ENCODE measurements at places on chromosomes 4 and X.

DNA sequence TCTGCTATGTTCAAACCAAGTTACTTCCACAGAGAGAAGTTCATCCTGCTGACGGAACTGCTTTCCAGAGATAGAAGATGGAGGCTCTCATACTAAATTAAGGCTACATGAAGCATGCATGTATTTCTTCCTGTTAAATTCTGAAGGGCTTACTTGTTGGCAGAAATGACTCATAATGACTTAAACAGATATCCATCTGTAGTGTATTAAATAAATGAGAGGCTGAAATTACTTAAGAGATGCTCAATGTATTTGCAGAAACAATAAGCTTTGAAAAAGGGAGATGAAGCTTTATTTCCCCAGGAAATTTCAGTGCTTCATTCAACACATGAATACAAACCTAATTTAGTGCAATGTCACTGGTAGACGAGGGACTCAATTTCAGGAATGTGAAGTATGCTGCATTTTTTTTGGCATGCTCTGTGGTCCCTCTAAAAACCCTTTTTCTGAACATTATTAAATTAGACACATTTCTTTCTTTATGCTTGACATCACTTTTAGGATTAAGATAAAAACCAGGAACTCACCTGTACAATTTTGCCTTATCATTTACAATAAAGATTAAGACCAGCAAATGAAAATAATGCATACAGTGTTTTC is 759.1 kb upstream of the POU3F4 start:
- no peak for DNase-seq

GRCh38 chr4:122689972-122690371 is 42.5 kb upstream of the BBS12 start:
- no peak for DNase-seq

GRCh38 chr4:174193438-174194374 is 89.8 kb downstream of the FBXO8 start:
- no peak for DNase-seq

GRCh38 chr4:72314869-72315268 is 254.2 kb downstream of the ADAMTS3 start:
- DNase-seq = no peak

DNA sequence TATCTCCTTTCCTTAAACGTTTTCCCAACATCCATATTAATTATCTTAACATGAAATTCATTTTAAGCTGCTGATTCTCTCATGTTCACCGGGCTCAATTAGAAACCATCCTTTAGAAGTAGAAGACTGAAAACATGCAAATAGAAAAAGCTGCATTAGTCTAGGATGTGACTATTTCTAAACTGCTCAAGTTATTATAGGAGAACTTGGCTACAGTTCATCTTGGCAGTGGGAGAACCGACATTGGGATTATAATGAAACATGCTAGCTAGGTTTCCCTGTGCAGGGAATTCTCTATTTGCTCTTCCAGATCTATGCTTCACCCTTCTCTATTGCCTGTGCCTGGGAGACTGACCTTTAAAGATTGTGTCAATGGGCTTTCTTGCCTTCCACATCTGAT is 151.0 kb upstream of the PPARGC1A start:
- DNase-seq = no peak

DNA sequence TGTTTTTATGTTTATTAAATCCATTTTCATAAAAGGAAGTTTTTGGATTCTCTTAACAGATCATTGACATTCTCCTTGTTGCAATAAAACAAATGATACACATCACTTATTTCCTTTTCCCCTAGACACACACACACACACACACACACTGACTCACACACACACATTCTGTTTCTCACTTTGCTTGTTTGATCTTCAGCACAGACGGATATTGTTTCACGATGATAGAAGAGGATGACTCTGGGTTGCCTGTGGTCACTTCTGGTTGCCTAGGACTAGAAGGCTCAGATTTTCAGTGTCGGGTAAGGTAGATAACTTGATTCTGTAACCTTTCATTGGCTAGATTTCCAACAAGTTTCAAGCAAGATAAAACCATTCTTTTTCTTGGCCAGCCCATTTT is 356.8 kb downstream of the BMPR1B start:
- DNase-seq = no peak

DNA sequence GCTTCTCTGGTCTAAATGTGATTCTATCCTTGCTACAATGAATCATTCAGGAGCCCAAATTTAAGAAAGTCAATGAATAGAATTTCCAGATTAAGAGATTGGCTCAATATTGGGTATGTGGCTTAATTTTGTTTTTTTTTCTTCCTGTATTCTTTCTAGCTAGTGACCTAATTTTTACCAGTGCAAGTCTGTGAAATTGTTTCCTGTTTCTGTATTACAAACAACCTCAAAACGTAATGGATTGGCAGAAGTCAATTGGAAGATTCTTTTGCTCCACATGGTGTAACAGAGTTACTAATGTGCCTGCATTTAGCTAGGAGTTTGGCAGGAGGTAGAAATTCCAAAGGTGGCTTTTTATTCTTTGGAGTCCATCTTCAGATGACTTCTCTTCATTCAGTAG is 17.6 kb downstream of the DYNLT3 start:
- DNase-seq = no peak
